ENCODE measurements at places on chromosomes 3 and 15.
A peak's percentile ranks its signal among the peaks of the same experiment; 100 is the strongest.

DNA sequence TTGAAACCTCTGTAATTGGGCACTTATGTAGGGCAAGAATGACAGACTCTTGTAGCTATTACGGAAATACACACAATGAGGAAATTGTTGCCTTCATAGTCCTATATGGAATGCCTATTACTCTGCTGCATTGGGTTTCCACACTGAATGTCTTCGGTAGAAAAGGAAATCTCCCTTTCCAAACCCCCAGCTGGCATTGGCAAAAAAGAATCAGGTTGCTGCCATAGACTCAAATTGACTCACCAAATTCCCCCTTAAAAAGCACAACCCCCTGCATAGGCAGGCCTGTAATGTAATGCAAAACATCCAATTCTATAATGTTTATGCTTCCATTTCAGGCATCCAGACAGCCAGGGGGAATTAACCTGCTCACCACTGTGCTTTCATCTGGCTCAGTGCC is 44.8 kb upstream of the NTRK3 start:
- DNase-seq, result no peak

GRCh38 chr3:77931255-77932009 is 891.5 kb downstream of the ROBO2 start:
- no peak for DNase-seq

GRCh38 chr15:33005582-33005981 is 188.9 kb downstream of the FMN1 start:
- DNase-seq, result no peak

DNA sequence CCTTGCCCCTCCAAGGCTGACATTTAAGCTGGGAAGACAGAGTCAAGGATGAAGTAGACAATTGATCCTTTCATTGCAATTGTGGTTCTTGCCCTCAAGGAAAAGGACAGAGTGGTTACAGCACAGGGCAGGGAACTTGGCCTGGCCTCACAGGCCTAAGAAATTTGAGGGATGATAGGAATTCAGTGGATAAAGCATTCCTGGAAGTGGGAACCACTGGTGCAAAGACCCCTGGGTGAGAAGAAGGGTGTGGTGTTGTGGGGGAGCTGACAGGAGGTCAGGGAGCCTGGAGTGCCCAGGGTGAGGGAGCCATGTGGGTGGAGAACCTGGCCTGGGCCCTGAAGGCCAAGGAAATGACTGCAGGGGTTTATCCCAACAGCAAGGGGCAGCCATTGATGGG is 287.4 kb downstream of the UACA start:
- no peak for DNase-seq

GRCh38 chr3:168545591-168545990 is 449.9 kb upstream of the GOLIM4 start:
- DNase-seq, result no peak

DNA sequence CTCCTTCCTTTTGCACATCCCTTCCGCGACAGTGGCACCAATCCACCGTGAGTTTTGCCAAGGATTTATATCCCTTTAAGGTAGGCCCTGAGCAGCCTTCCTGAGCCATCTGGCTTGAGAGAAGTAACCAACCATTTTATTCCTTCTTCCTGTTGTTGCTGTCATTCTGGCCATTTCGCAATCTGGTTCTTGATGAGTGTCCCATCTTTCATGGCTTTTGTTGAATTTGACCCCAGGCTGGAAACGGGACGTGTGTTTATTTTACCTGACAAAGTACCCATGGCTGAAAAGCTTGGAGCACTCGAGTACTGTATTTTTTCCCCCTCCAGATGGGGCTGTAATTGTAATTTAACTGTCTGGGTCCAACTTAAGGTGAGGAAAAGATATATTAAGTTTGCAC is 173.4 kb downstream of the WNT5A start:
- no peak for DNase-seq

GRCh38 chr3:125156456-125156855 is 56.1 kb downstream of the SLC12A8 start:
- DNase-seq, result no peak

- no peak for DNase-seq
Observed at GRCh38 chr3:151400341-151400740, 15.8 kb upstream of the P2RY12 start.

DNA sequence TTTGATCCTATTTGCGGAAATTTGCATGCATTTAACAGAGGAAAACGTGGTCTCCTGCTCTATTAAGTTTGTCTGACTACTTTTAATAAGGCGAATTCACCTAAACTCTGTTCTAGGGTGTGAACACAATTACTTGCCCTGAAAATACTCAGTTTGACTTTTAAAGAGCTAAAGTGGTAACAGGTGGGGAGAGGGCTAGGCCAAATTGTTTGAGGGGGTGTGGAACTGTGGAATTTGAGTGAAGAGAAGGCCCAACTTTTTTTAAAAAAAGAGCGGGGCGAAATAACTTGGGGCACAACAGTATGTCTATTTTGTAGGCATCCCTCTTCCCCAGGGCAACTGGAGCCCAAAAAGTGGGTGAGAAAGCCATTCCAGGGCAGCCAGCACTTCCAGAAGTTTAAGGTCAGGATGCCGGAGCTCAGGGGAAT is 580 bp upstream of the FXR1 start:
- DNase-seq, result no peak

GRCh38 chr3:13579063-13579462 is 30.1 kb downstream of the FBLN2 start:
- no peak for DNase-seq

DNA sequence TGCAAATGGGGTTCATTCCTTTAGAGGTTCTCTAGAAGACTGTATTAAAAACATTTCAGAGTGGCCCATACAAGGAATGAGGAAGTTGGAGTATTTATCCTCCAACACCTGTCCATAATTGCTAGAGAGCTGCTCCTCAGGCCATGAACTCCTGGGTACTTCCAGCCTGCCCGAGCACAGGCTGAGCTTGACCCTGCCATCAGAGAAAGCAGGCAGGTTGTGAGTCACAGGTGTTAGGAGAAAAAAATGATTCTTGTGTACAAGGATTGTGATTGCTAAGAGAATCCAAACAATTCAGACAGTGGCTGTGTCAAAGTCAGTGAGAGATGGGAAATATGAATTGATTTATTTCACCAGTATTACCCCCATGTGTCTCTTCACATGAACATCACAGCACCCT is 156.8 kb upstream of the GADL1 start:
- DNase-seq, result no peak

GRCh38 chr3:40387001-40387894 is at the start of gene ENTPD3:
ENTPD3 (plus strand) TSS chr3:40387184; CDS start chr3:40388058, 874 bp downstream.
- DNase-seq, result peak; percentile 26

GRCh38 chr3:69566275-69566674 is 173.0 kb upstream of the MITF start:
- no peak for DNase-seq

DNA sequence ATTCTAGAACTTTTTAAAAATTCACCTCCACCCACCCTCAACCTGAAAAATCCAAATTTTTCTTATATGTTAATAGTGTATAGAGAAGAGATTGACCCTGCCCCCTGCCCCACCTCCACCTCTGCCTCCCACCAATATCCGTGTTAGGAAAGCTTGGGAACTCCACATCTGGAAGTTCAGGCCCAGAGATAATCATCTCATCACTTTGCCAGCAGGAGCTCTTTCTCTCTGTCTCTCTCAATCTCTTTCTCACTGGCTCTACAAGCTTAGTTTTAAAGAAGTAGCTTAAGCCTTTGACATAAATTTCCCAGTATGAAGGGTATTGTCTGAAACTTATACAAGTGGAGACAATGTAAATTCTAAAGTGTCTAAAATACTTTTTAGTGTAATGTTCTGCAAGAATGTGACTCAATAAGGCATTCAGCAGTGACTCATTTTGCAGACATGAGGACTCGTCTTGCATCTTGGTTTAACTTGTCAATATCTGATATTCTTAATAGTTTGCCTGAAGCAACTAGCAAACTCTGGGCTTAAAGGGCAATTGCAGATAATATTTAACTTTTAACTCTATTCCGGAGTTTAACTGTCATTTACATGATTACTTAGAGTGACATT is 299.8 kb upstream of the EPHA3 start:
- DNase-seq, result no peak

DNA sequence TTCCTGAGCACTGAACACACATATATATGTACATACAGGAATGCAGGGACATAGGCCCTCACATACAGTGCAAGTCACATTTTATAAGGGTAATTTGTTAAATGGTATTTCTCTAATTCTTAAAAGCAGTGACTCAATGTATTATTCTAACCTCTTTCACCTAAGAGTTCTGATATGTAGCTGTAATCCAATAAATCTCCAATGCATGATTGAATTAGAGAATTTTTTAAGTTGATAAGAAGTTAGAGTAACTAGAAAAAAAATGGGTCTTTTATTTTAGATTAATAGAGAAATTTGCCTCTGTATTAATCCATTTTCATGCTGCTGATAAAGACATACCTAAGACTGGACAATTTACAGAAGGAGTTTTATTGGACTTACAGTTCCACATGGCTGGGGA is 98.2 kb downstream of the RBMS3 start:
- no peak for DNase-seq

GRCh38 chr3:79018671-79019136 is 749.1 kb downstream of the ROBO1 start:
- no peak for DNase-seq

- DNase-seq, result no peak
Observed at GRCh38 chr3:42826141-42826540, 16.9 kb downstream of the ACKR2 start.

DNA sequence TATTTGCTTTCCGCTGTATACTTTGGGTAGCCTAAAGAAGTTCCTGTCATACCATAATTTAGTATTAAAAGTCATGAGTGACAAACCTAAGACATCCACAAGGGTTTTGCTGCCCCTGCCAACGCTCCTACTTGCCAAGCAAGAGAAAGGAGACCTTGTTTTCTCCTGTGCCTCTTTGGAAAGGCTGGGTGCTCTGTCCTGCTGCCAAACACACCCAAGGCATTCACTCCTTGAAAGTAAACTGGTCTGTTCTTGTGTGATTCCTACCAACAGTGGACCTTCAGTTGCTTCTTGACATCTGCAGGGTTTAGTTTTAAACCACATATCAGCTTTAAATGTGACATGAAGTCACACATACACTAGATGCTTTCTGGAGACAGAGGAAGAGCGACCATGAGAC is 295.4 kb downstream of the SLC9A9 start:
- no peak for DNase-seq

DNA sequence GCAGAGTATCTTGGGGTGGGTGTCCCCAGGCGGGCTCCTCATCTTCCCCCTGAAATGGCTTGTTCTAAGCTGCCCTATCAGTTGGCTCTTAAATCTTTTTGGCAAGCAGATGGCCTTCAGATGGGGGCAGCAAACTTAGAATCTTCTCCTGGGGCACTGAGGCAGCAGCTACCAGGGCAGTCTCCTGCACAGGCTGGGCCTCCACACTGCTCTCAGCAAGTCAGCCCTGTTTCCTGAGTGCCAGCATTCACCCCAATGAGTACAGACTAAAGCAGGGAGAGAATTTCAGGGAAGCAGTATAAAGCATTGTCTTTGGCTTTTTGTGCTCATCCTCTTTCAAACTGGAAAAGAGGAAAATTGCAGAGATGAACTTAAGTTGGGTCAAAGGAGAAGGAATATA is 51.1 kb upstream of the APEH start:
- DNase-seq, result no peak

- DNase-seq, result peak; percentile 30
Observed at GRCh38 chr15:92655178-92655995, at the start of gene FAM174B. FAM174B (minus strand) TSS chr15:92655775.

- no peak for DNase-seq
Observed at GRCh38 chr15:39591896-39592315, 11.0 kb downstream of the THBS1 start.

DNA sequence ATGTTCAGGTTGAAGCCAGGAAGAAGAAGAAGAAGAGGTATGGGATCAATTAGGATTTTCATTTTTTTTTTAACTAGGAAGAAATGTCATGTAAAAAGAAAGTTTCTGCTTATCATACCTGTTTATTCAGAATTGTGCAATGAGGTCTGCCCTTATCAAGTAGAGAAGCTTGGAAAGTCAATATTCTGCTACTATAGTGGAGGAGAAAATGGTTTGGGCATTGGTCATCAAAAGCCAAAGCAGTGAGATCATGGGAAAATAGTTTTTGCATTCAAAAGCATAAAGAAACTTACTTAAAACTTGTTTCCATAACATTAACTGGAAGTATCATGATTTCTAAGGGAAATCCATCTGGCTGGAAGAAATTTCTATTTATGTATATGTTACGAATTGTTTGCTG is 1239.2 kb downstream of the NSUN3 start:
- no peak for DNase-seq

DNA sequence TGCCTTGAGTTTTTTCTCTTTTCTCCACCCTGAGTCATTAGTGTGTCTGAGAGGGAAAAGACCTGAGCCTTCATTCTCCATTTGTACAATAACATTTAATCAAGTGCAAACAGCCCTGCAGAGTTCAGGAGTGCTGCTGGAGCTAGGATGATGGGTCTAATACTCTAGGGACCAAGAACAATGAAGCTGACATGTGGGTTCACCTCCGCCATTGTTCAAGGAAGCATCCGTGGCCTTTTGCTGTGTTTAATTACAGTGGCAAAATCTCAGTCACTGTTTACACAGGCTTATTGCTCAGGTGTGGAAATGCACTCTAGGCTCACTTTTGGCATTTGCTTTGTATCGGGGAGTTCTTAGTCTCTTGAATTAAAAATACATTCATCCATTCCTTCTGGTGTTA is 259.6 kb downstream of the LRTM1 start:
- no peak for DNase-seq

GRCh38 chr3:38634111-38634510 is 15.4 kb downstream of the SCN5A start:
- DNase-seq, result no peak

- DNase-seq, result no peak
Observed at GRCh38 chr3:111076732-111077131, 5.1 kb downstream of the NECTIN3 start.

DNA sequence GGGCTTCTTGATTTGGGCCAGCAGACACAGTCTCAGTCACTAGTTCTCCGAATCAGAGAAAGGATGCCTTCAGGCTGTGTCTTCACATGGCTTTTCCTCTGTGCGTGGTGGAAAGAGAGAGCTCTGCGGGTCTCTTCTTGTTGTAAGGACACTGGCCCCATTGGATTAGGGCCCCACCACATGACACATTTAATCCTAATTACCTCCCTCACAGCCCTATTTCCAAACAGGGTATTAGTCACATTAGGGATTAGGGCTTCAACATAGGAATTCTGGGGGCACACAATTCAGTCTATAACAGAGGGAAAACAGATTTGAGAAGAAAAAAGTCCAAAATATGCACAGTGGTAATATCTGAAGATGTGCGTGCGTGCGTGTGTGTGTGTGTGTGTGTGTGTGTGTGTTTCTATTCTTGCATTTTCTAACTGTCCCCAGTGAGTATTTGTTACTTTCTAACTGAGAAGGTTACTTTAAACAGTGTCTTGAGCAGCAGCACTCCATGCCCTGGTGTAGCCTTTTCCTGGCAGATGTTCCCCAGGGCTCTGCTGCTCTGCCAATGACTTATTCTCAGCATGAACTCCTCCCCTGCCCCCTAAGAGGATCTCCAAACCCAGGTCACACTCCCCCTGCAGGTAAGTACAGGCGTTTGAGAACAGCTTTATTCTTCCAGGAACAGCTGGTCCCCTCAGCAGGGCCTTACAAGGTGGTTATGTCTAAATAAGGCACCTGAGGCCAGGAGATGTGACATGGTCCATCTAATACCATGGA is 72.9 kb downstream of the RPL39L start:
- no peak for DNase-seq
